ENCODE measurements at places on chromosomes 16 and 17. TPM values are rescaled to one million over a fixed set of nuclear protein-coding genes. Genes with fewer than 3 reads are reported as not detected.

GRCh38 chr17:41737680-41738023, 3.2 kb upstream of the HAP1 start:
- peaks cover 33% of the 10 kb centered on the region for H3K27me3 ChIP-seq
- peaks cover 10% of the 10 kb centered on the region for H3K4me1 ChIP-seq
- DNase-seq: no peak
- H3K4me3 ChIP-seq: no peak overlapping the region

DNA sequence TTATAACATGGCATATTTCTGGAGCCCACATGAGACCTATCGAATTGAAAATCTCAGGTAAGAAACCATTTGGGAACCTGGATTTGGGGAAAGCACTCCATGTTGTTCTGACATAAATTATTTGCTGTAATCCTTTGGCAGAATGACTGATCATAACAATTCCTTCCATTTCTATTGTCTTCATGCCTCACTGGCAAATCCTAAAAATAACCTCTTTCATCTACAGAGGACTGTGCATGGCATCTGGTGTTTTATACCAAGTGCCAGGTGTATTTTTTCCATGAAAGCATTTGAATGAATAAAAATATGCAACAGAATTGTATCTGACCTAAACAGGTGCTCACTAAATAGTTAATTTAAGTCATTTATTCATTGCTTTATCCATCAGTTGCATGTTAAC, 33.7 kb upstream of the COQ7 start:
- no peak for DNase-seq
- H3K27me3 ChIP-seq: peaks cover 2% of the 10 kb centered on the region
- no peaks in the 10 kb centered on the region for H3K4me1 ChIP-seq
- H3K4me3 ChIP-seq: no peak overlapping the region

DNA sequence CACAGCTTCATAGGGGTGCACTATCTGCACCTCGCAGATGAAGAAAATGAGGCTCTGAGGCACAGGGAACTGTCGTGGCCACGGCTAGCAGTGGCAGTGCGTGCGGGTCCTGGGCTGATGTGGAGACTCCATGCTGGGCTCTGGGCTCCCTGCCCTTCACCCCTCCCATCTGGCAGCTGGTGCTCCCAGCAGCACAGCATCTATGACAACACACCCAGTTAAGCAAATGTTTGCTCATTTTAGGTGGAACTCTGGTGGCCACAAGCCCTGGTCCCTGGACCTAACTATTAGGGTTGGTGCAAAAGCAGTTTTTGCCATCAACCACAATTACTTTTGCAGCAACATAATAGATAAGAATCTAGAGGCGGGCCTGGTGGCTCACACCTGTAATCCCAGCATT, 30.9 kb downstream of the IFT140 start:
- H3K36me3 ChIP-seq: no peaks in the 10 kb centered on the region
- no peaks in the 10 kb centered on the region for H3K4me1 ChIP-seq
- DNase-seq: no peak
- H3K27ac ChIP-seq: no peak overlapping the region
- H3K4me3 ChIP-seq: no peak overlapping the region

GRCh38 chr16:9225527-9226316, 134.3 kb downstream of the HAPSTR1 start:
- no peak overlapping the region for H3K4me3 ChIP-seq
- H3K4me1 ChIP-seq: no peaks in the 10 kb centered on the region
- DNase-seq: peak; percentile 15
- no peaks in the 10 kb centered on the region for H3K36me3 ChIP-seq

DNA sequence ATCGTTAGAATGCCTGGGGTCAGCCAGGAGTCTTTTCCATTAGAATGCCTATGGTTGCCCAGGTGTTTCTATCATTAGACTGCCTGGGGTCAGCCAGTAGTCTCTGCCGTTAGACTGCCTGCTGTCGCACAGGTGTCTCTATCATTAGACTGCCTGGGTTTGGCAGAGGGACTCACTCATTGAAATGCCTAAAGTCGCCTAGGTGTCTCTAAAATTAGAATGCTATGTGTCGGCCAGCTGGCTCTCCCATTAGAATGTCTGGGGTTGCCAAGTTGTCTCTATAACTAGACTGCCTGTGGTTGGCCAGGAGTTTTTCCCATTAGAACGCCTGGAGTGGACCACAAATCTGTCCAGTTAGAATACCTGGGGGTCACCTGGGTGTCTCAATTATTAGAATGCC, 2266.5 kb downstream of the TP53TG3F start:
- H3K4me1 ChIP-seq: no peaks in the 10 kb centered on the region
- H3K27me3 ChIP-seq: no peaks in the 10 kb centered on the region
- H3K27ac ChIP-seq: no peak overlapping the region
- no peak overlapping the region for H3K4me3 ChIP-seq
- no peak for DNase-seq

CD300A gene
- 2.2 TPM for total RNA-seq
